ENCODE measurements at places on chromosomes 1 and 21.

DNA sequence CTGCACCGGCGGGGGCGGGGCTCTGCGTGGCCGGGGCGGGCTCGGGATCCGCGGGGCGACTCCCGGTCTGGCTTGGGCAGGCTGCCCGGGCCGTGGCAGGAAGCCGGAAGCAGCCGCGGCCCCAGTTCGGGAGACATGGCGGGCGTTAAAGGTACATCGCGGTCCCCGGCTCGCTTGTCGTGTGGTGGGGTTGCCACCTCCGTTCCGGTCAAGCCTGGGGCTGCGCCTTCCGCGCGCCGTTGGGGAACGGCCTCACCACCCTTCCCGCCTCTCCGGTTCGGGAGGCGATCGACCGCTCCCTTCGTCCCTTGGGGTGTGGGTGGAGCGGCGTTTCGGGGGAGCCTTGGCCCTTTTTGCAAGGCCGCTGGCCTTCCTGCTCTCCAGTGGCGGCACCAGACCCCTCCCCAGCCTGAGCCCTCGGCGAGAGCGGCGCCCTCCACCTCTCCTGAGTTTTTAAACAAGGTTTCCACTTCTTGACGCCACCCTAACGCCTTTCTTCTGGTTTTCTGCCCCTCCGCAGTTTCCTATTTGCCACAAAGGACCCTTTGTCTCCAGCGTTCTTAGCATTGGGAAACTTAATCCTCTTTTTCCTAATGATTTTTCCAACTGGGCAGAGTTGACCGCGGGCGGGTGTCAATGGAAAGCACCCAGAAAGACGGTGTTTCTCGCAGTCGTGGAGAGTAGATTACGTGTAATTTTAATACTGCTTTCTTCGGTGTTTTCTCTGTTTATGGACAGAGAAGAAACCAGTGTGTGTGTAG lies at the start of the genes LEPR and LEPROT:
LEPR (plus strand) TSS at position 79 of the 761 bp plus-strand sequence. CDS start 144,898 bp downstream, outside the sequence.
LEPROT (plus strand) TSS at position 79 of the 761 bp plus-strand sequence; CDS start at position 136, 57 bp downstream.
- no peak for DNase-seq

GRCh38 chr1:159077120-159077961 lies 775 bp upstream of the AIM2 start:
- peak; percentile 77 for DNase-seq

- DNase-seq = no peak
These were observed 31.6 kb upstream of the KIF1B start for GRCh38 chr1:10178597-10179405.

GRCh38 chr1:213686983-213687382 lies 300.8 kb upstream of the PROX1 start:
- no peak for DNase-seq

- DNase-seq = no peak
These were observed 393.2 kb downstream of the RPS6KC1 start for GRCh38 chr1:213444224-213444623.

- no peak for DNase-seq
These were observed 80.3 kb downstream of the TTC3 start for GRCh38 chr21:37153196-37153934.

DNA sequence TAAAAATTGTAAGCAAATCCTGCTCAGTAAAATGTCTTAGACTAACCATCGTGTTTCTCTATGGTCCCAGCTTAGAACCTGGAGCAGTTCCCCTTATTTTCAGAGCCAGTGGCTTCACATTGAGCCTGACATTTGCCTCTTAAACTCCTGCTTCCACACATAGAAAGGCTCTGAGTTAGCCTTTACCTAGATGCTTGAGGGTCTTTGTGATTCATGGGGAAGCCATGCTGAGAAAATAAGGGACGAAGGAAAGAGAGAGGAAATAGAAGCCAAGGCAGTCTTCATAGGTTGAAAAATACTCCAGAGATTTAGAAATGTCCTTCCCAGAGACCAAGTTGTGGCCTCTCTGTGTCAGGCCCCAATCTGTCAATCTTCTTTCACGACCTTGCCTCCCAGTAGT lies 16.1 kb upstream of the RBBP5 start:
- no peak for DNase-seq

GRCh38 chr1:117565745-117566455 lies 39.9 kb upstream of the TENT5C start:
- no peak for DNase-seq

- no peak for DNase-seq
These were observed 33.7 kb downstream of the ATP5PO start for GRCh38 chr21:33881689-33882440.

DNA sequence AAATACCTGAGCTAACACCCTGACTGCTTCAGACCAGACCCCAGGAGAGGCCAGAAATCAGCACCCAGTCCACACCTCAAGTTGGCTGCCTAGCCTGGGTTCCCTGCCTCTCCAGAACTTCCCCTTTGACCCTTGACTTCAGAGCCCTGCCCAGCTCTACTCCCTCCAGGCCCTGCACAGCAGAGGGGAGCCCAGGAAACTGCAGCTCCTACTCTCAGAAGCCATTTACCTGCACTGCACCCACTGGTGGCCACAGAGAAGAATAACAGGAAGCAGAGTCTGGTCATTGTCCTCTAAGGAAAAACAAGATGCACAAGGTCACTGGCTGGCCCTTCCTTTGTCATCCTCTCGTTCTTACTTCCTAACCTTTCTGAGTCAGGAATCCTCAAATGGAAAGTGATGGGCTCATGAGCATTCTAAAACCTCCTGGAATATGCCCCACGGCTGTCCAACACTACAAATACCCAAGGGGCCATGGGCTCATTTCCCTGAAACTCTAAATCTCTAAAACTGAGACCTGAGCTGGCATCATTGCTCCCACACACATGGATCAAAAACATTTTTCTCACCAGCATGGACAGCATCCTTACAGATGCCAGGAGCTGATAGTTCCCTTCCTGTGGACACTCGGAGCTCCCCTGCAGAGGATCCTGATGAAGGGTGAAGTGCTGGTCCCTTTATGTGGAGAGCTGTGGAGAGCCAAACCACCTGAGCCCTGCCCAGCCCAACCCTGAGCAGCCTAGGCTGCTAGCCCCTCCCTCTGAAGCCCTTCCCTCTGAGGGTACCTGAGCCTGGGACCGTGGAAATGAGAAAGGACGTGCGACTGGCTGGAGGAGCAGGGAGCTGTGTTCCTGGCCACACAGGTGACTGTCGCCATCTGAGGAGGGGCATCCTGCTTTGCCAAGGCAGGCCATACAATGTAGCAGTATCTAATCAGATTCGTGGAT lies at the start of gene ITLN2:
ITLN2 (minus strand) TSS at position 652 of the 947 bp plus-strand sequence; CDS start at position 584, 68 bp downstream.
- no peak for DNase-seq

DNA sequence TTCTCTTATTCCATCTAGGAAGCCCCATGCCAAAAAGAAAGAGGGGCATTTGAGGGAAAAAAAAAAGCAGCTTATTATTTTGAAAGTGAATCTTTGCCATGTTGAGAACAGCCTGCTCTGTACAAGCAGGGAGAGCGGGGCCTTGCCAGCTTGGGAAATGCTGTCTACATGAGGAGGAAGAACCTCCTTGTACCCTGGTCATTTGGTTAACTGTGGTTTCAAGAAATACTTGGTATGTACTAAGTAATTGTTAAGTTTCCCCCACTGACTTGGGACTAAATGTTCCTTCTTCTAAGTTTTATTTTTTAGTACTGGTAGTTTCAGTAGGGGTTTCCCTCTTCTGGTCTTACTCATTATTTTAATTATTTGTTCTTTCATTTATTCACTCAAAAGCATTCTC lies 144.1 kb upstream of the HOOK1 start:
- DNase-seq = no peak

DNA sequence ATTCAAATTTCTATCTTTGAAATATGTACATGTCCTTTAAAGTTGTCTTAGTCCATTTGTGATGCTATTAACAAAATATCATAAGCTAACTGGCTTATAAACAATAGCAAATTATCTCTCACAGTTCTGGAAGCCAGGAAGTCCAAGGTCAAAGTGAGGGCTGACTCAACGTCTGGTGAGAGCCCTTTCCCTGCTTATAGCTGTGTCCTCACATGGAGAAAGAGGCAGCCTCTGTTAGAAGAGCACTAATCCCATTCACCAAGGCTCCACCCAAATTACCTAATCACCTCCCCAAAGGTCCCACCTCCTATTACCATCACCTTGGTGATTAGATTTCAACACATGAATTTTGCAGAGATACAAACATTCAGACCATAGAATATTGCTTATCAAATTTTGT lies 450.1 kb upstream of the BEND5 start:
- DNase-seq = no peak

DNA sequence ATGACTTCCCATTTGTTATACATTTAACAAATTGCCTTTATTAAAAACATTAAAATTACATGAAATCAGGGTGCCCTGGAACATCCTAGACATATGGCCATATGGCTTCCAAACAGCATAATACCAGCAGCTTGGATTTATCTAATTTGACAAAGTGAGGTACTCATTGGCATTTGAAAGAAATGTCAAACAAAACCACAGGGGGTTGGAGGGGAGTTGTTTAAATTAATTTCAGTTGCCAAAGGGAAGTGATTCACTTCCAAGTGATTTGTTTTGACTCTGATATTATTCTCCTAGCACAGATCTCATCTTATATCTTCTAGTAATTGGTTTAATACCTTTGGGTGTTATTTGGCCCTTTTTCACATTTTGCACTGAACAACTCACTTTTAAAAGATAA lies 24.5 kb upstream of the POU2F1 start:
- DNase-seq = no peak

DNA sequence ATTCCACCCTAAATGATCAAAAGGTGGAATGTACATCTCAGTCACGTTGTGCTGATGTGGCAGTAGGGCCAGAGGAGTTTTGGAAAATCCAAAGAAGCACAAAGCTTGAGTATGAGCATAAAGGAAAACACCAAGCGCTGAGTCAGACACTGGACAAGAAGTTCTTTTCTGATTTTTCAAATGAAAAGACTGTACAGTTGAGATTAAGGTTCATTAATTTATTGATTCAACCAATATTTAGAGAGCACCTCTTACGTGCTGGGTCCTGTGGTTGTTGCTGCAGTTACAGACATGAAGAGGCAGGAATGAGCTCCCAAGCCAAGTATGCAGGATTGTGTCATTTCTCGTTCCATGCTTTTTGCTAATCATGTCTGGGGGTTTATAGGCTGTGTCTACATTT lies 28.9 kb upstream of the APP start:
- no peak for DNase-seq

DNA sequence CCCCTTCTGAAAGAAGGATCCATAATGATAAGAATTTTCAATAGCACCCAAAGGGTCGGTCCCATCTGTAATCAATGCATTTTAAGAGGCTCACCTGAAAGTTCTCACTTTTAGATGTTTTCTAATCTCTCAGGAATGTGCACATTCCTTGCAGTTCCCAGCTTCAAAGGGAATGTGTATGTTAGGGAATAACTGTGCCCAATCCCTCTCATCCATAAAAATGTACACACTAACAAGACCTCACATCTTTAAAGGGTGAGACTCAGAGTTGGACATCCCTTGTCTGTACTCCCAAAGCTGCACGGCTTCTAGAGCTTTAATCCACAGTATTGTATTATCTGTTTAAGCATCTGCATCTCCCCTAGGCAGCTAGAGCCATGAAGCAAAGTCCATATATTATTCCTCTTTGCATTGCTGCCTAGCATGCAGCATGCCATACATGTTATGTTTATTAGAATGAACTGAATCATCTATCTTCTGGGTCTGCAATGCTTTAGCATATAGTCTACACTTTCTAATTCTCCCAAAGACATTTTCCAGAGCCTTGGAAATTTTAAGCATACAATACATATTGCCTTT lies 9.3 kb upstream of the CCN1 start:
- no peak for DNase-seq
